ENCODE measurements at places on chromosomes 5 and 9.
A peak's percentile ranks its signal among the peaks of the same experiment; 100 is the strongest.

DNA sequence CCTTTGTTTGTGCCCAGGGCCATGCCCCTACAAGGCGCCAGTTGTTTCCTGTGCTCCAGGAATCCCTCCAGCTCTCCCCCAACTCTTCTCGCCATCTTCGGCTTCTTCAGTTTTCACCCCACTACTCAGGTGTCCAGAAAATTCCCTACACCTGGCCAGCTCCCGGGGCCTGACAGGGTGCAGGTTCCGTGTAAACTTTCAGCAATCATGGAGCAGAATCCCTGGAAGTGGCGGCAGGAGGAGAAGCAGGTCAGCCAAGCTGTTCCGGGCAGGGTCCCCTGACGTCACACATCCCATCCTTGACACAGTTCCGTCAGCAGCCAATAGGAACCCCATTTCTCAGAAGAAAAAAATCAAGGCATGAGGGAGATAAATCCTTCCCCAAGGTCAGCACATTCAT, 12.2 kb upstream of the ADGRD2 start:
- DNase-seq: no peak

GRCh38 chr9:94250456-94250855, 8.6 kb upstream of the ZNF169 start:
- peak; percentile 35 for DNase-seq

GRCh38 chr5:93289942-93290341, 291.1 kb downstream of the NR2F1-AS1 start:
- DNase-seq: no peak

GRCh38 chr5:179281694-179282093, 63.6 kb downstream of the ADAMTS2 start:
- no peak for DNase-seq

- DNase-seq: no peak
Measured at GRCh38 chr5:45642370-45642769, 53.8 kb downstream of the HCN1 start.

Data from foreskin keratinocyte (primary cell).